ENCODE measurements at places on chromosomes 11 and 22. TPM values are rescaled to one million over a fixed set of nuclear protein-coding genes. Genes with fewer than 3 reads are reported as not detected.

The HBG2 gene
- not detected for total RNA-seq

The MMP7 gene
- 98.1 TPM for total RNA-seq

The OR51B4 gene
- not detected for total RNA-seq

The SMDT1 gene
- total RNA-seq = 18.9 TPM

GRCh38 chr11:18248561-18248960 is at the start of gene SAA2:
TSS of gene SAA2 (minus strand) at chr11:18248668. CDS start at chr11:18248011, 657 bp downstream.
- no peak for DNase-seq

All from HT-29 (cell line).